Cortex of kidney (tissue), 1 donor: ENCODE measurements at places on chromosomes 2 and 18.

DNA sequence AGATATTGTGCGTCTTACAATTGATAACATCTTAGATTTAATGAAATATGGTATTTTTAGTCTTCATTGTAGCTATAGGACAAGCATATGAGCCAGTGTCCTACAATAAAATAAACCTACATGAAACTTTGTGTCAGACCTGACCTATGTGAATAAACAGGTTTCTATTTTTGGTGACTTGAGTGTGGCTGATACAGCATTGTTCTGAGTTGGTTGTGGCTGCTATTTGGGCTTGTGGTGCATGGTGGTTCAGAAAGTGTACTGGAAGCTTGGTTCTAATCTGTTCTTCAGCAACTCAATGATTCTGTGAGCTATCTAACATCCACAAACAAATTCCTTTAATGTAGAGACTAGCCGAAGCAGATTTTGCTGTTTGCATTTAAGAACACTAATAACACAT is 64.9 kb upstream of the MAP2 start:
- no peak for DNase-seq

- no peak for DNase-seq
Measured at GRCh38 chr2:239157269-239157668, 243.6 kb downstream of the HDAC4 start.

DNA sequence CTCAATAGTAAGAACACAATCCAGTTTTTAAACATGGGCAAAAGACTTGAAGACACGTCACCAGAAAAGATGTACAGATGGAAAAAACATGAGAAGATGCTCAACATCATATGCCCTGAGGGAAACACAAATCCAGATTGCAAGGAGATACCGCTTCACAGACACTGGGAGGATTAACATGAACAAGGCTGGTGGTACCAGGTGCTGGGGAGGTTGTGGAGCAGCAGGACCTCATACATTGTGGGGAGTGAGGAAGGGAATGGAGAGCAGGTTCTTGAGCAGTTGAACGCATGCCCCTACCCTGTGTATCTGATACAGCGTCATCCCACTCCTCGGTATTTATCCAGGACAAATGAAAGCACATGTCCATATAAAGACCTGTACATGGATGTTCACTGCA is 72.1 kb downstream of the ARHGEF4 start:
- DNase-seq = no peak

- no peak for DNase-seq
Measured at GRCh38 chr2:99841749-99842148, 300.6 kb downstream of the AFF3 start.

- no peak for DNase-seq
Measured at GRCh38 chr2:241391892-241392665, 36.0 kb downstream of the FARP2 start.
